ENCODE measurements at places on chromosomes 1 and 21.

DNA sequence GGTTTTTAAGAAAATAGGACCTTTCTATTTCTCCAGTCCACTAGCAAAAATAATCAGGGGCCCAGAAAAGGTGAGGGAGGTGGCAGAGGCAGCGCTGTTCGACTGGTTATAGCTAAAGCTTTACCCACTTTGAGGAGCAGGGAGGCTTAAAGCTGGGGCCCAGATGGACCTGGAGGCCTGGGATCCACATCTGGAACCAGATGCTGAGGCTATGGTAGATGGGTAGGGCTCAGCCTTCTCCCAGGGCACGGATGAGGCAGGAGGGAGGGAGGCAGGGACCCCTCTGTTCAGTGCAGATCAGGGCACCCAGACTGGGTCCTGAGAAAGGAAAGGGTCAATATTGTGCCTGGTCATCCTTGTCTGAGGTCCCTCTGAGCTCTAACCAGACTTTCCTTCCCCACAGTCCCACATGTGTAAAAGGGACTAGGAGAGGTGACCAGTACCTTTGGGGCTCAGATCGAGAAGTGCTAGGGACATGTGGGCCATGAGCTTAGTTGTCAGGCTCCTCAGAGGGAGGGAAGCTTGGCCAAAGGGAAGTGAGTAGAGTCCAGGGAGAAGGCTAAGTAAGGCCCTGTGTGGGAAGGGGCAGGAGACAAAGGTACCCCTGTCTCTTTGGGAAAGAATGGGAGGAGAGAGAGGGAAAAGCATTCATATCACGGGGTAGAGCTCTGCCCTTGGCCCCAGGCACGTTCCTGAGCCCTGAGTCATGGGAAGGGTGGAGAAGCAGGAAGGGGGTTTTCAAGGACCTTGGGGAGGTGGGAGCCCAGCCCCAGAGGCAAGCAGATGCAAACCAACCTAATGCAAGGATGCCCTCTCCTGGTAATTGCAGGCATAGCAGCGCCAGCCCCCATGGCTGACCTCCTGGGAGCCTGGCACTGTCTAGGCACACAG, 15.4 kb downstream of the LMNA start:
- peak; percentile 93 for DNase-seq
- H3K4me1 ChIP-seq = peaks cover 51% of the 10 kb centered on the region
- peaks cover 4% of the 10 kb centered on the region for H3K27me3 ChIP-seq
- peaks cover 8% of the 10 kb centered on the region for H3K36me3 ChIP-seq
- H3K27ac ChIP-seq = no peak overlapping the region

DNA sequence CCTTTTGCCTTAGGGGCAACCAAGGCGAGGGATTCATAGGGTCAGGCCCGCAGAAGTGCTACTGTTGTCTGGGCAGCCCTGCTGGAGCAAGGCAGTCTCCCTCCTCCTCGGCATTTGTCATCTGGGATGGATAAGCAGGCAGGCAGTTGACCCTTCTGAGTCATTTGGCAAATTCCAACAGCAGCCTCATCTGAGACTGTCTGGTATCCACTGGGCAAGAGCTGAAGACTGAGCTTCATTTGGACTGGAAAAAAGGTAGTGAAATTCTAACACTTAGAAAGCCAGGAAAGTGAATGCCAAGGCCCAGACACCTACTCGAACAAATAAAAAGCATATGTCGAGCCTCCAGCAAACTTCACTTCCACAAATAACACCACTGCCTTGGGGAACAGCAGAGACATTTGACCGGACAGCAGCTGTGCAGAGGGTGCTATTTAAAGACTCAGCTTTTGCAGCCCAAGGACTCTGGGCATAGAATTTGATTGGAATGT, 4.0 kb upstream of the ZBTB40 start:
- peaks cover 5% of the 10 kb centered on the region for H3K27me3 ChIP-seq
- no peak overlapping the region for H3K4me3 ChIP-seq
- no peak for DNase-seq
- H3K36me3 ChIP-seq = no peaks in the 10 kb centered on the region

- no peak overlapping the region for H3K27ac ChIP-seq
- peaks cover 71% of the 10 kb centered on the region for H3K36me3 ChIP-seq
- H3K27me3 ChIP-seq = no peaks in the 10 kb centered on the region
- H3K4me3 ChIP-seq = no peak overlapping the region
Measured at GRCh38 chr1:169523904-169524303, 38.2 kb upstream of the SLC19A2 start.

- peak overlapping the region; percentile 24 for H3K4me3 ChIP-seq
- no peaks in the 10 kb centered on the region for H3K36me3 ChIP-seq
- H3K27ac ChIP-seq = no peak overlapping the region
- peaks cover 50% of the 10 kb centered on the region for H3K27me3 ChIP-seq
- no peaks in the 10 kb centered on the region for H3K4me1 ChIP-seq
- DNase-seq = peak; percentile 49
Measured at GRCh38 chr1:50332941-50333594, 90.2 kb downstream of the DMRTA2 start.

All from activated naive CD4-positive, alpha-beta T cell treated with anti-CD3 and anti-CD28 coated beads for 36 hours (primary cell).